Umbilical cord (tissue), 2 donors: ENCODE measurements at places on chromosomes 1 and 21.
A peak's percentile ranks its signal among the peaks of the same experiment; 100 is the strongest.

DNA sequence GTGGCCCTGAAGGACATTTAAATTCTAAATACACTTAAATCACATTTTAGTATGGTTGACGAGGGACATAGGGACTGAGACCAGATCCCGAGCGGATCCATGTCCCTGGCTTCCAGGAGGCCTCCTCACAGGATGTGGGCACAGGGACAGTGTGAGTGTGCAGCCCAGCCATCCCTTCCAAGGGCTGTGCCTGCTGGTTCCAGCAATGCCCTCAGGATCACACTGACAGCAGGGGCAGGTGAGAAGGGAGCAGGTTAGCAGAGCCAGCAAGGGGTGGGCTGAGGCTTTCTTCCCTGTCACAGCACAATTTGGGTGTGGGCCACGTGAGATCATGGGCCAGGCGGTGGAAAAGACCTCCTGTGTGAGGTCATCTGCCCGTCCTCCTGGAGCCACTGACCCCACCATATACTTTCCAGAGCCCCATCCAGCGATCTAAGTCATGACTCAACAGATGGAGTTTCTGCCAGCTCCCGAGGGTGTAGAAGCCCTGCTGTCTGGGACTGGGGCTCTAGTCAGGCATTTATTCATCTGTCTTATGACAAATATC, 37.0 kb upstream of the PRSS38 start:
- DNase-seq, result peak; percentile 57

DNA sequence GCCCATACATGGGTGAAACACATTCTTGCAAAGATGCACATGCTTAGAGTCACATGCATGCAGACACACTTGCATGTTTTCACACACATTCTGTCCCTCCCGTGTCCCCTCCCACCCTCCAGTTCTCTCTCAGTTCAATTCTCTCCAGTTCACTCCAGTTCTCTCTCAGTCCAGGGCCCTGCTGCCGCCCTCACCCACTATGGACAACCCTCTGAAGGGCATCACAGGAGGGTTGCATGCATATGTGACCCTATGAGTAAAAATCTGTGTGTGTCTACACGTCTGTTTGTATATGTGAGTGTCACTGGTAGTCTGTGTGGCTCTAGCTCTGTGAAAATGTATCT, 21.8 kb upstream of the ADGRB2 start:
- no peak for DNase-seq

GRCh38 chr1:99465176-99465900, 180.6 kb upstream of the PALMD start:
- peak; percentile 76 for DNase-seq

DNA sequence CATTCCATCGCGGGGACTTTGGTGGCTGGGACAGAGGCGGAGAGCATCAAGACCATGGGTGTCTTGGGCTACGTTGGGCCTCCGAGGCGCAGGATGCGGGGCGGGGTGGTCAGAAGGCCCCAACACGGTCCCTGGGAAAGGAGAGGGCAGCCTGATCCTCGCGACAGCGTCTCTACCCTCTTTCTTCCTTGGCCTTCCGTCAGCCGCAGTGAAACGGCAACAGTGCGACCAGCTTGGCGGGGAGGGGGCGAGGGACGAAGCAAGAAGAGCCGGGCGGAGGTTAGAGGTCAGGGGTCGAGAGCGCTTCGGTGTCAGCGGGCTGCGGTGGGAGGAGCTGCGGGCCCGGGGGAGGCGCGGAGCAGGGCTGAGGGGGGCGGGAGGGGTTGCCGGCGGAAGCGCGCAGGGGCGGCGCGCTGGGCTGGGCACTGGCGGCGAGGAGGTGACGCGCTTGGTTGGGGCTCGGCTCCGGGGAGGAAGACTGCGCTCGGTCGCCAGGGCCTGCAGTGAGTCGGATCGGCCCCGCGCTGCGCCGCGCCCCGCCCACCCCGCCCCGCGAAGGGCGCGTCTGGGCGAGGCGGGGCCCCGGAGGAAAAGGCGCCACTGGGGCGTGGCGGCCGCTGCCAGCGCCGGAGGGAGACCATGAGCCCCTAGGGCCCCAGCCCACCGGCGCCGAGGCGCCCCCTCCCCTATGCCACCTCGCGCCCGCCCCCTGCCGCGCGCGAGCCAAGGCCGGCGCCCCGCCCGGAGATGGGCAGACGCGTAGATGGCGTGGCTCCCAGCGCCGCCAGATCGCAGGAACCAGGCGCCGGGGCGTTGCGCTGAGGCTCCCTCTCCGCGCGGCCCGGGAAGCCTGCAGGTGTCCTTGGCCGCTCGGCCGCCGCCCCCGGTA, at the start of gene KCNC4:
Gene KCNC4 (plus strand): TSS at position 600 of the 889 bp plus-strand sequence. CDS start 1,186 bp downstream, outside the sequence.
- DNase-seq, result peak; percentile 75

- DNase-seq, result no peak
Measured at GRCh38 chr1:200392625-200393185, 17.1 kb downstream of the ZNF281 start.

DNA sequence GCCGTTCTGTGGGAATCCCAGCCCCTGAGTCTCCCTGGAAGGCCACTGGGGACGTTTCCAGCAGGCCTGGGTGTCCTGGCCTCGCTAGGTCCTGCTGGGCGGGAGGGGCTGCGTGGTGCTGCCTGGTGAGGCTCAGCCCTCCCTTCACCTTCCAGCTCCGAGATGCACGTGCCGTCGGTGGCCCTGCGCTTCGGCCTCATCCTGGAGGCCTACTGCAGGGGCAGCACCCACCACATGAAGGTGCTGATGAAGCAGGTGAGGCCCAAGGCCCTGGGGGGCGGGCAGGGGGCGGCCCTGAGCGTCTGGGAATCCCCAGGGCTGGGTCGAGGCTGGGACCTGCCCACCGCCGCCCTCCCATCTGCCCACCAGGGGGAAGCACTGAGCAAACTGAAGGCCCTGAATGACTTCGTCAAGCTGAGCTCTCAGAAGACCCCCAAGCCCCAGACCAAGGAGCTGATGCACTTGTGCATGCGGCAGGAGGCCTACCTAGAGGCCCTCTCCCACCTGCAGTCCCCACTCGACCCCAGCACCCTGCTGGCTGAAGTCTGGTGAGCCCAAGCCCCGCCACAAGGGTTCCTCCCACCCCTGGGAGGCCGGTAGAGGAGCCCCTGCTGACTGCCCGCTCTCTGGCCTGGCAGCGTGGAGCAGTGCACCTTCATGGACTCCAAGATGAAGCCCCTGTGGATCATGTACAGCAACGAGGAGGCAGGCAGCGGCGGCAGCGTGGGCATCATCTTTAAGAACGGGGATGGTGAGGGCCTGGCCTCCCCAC, 70.3 kb downstream of the PIK3CD start:
- DNase-seq, result no peak
